Activated CD4-positive, alpha-beta T cell treated with anti-CD3 and anti-CD28 coated beads, Interleukin-10, Interleukin-2, amounts not matched to agents 100 ng/mL and 50 ng/mL, durations not matched to agents 16 hours and 8 hours (primary cell): ENCODE measurements at places on chromosomes 6 and 20.

DNA sequence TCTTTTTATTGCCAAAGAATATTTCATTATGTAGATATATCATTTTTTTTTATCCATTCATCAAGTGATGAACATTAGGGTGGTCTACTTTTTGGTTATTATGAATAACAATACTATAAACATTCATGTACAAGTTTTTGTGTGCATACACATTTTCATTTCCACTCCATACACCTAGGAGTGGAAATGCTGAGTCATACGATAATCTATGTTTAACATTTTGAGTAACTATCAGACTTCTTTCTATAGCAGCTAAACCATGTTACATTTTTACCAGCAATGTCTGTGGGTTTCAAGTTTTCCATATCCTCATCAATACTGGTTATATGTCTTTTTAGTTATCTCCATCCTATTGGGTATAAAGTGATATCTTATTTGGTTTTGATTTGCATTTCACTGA, 65.7 kb downstream of the PRSS35 start:
- peak; percentile 11 for DNase-seq

DNA sequence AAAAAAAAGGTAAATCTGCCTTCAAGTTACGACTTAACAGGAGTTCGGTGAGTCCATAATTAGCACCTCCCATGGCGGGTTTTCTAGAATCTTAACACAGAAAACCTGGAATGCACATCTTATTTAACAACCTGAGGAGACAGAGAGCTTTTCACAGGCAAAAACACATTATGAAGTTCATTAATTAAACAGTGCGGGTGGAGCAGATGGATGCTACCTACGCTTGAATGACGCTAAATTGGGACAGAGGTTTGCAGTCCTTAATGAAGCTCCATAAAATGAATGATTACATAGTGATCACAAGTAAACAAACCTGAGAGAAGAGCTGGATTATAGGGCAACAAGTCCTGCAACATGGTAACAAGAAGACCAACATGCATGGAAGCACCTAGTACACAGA, 81.0 kb downstream of the INSM1 start:
- no peak for DNase-seq

GRCh38 chr6:123420512-123420911, 216.2 kb downstream of the TRDN start:
- DNase-seq, result no peak

- DNase-seq, result no peak
Measured at GRCh38 chr6:17725083-17725482, 18.4 kb upstream of the NUP153 start.

- no peak for DNase-seq
Measured at GRCh38 chr6:83151114-83151513, 42.0 kb downstream of the PGM3 start.

GRCh38 chr6:62803094-62803493, 408.2 kb upstream of the FKBP1C start:
- DNase-seq, result no peak

DNA sequence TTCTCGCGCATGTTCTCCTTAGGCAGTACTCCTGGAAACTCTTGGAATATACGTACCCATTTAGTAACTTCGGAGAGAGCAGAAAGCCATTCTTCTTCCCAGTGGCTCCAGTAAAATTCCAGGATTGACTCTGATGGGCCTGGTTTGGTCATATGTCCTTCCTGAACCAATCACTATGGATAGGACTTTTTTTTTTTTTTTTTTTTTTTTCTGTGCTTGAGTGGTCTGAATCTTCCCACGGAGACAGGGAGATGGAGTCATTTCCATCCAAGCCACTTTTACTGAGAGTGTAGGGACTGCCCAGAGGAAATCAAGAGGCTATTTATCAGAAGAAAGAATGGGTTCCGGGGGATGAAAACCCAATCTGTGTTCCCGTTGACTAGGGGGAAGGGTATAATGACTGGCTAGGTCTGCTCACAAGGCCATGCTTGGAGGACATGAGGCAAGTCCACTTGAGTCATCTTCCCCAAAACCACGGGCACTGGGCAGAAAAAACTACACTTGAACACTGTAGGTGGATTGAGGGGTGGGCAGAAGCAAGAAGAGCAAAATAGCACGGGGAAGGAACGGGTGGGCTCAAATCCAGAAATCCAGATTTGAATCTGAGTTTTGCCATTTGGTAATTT, 35.4 kb upstream of the MRPS18A start:
- no peak for DNase-seq

DNA sequence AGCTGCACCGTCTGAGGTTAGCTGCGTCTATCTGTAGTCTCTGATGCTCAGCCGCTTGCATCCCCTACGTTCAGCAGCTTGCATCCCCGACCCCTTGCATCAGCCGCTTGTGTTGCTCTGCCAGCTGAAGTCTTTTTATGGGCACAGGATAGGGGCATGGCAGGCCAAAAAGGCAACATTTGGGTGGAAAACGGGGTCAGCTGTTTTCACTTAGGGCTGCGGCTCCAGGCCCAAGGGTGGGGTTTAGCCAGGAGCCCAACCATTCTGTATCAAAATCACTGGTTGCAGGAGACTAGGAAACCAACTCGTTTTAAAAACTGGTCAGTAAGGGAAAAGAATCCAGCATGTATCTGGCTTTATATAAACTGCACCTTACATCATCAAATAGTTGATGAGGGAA, 49.9 kb downstream of the FAM50B start:
- no peak for DNase-seq

DNA sequence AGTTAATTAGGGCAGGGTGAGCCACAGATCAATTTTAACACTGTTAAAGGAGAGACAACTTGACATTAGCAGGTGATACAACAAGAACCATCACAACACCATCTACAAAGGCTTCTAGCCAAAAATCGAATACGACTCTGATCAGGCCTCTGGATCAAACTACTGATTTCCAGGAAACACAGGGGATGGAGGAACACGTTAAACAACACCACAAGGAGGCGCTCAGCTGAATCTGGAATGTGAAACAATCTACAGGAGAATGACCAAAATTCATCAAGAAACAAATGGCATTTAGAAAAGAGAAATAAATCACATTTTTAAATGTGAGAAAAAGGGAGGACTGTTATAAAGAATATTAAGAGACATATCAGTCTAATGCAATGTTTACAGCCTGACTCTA, 13.5 kb upstream of the MAFB start:
- DNase-seq, result no peak

GRCh38 chr20:46820682-46821081, 74.0 kb upstream of the EYA2 start:
- DNase-seq, result no peak

DNA sequence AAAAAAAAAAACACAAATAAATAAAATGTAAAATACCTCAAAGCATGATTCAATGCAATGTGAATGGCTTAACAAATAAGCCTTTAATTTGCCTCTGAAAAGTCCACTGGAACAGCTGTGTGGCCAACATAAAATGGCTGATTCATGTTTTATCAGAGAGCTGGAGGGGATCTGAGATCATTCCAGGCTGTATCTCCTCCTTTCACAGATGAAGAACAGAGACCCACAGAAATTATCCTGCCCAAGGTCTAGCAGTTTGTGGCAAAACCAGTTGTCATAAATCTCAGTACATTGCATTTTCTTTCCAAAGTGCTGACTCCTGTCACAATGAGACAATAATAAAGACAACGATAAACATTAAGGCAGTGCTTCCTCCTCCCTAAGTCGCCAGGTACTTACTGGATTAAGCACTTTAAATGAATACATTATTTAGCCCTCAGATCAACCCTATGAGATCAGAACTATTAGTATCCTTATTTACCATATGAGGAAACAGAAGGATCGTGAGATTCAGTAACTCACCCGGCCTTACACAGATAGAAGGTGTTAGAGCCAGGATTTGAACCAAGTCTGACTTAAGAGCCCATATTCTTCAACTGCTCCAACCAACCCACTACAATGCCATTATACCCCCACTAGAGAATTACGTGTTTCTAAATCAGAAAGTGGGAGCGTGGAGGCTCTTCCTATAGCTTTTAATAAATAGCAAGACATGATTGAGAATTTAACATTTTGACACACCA, 118.3 kb downstream of the KIF13A start:
- DNase-seq, result no peak

- DNase-seq, result no peak
Measured at GRCh38 chr6:148173548-148173947, 169.1 kb upstream of the SASH1 start.

- DNase-seq, result peak; percentile 77
Measured at GRCh38 chr6:142855893-142856623, 88.9 kb downstream of the HIVEP2 start.

DNA sequence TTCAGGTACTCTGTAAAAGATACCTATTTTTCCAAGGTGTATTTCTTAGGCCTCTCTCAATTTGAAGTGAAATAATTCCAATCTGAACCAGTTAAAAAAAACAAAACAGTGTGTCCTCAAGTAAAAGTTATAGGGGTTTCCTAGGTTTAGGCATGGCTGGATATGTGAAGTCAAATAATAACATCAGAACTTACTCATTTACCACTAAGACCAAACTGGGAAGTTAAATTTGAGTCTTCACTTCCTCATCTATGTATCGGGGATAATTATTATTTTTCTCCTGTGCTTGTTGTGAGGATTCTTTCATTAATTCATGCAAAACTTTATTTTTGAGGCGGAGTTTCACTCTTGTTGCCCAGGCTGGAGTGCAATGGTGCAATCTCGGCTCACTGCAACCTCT, 86.2 kb upstream of the PTPRK start:
- DNase-seq, result no peak

GRCh38 chr6:64330694-64331307, 695.2 kb downstream of the PHF3 start:
- DNase-seq, result peak; percentile 38

- DNase-seq, result no peak
Measured at GRCh38 chr20:53517146-53517545, 76.5 kb downstream of the ZNF217 start.

DNA sequence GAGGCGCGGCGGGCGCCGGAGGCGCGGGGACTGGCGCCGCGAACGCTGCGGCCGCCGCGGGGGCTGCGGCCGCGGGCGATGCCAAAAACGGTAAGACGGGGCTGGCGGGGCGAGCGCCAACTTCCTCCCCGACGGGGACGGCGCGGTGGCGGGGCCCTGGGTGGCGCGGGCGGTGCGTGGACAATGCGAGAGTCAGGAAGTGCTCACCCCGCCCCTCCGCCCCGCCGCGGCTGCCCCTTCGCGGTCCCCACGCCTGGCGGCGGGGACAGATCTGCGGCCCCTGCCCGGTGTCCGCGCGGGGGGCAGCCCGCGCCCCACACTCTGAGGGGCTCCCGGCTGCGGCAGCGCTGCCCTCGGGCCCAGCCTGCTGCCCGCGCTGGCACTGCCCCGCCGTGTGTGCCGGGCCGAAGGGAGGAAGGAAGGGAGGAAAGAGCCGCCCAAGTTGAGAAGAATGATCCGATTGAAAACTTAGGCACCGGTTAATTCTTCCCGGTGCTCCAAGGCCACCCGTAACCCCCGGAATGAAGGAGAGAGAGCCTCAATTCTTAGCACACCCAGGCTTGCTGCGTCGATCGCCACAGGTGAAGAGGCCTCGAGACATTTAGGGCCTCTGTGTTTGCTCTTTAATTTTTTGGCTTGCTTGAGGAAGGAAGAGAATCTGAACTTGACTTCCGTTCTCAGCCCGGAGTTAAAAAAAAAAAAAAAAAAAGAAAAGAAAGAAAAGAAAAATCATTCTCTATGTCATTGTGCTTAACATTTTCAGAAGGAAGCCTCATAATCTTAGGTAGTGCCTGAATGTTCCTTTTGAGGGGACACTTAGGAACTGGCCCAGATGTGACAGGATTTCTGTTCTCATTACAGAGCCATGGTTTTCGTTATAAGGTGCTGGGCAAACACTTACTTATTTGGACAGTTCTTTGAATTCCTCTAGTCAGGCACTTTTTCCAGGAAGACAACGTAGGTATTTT, 982 bp downstream of the HECA start:
- DNase-seq, result no peak

GRCh38 chr6:142706210-142706609, 238.8 kb downstream of the HIVEP2 start:
- DNase-seq, result no peak

DNA sequence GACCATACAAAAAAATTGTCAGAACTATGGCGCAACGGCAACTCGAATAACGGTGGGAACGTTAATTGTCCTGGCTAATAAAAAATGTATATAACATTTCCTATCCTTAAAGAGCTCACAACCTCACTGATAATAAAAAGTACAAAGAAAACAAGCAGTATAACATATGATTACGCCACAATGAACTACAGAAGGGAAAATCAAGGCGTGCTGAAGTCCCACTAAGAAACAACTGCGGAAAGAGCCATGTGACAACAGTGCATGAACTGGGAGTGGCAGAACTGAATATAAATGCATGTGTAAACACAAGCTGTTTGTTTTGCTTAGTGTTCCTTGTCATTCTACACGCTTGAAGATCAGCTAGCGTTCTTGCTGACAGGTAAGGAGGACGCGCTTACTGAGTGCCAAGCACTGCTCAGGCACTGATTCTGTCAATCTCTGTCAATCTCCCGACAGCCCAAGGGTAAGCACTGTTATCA, 466 bp upstream of the PSMB1 start:
- no peak for DNase-seq

- no peak for DNase-seq
Measured at GRCh38 chr6:38498085-38498484, 141.6 kb downstream of the BTBD9 start.

GRCh38 chr6:93323630-93324029, 95.7 kb downstream of the EPHA7 start:
- DNase-seq, result no peak

- peak; percentile 78 for DNase-seq
Measured at GRCh38 chr6:157563611-157564284, 182.8 kb downstream of the ZDHHC14 start.

DNA sequence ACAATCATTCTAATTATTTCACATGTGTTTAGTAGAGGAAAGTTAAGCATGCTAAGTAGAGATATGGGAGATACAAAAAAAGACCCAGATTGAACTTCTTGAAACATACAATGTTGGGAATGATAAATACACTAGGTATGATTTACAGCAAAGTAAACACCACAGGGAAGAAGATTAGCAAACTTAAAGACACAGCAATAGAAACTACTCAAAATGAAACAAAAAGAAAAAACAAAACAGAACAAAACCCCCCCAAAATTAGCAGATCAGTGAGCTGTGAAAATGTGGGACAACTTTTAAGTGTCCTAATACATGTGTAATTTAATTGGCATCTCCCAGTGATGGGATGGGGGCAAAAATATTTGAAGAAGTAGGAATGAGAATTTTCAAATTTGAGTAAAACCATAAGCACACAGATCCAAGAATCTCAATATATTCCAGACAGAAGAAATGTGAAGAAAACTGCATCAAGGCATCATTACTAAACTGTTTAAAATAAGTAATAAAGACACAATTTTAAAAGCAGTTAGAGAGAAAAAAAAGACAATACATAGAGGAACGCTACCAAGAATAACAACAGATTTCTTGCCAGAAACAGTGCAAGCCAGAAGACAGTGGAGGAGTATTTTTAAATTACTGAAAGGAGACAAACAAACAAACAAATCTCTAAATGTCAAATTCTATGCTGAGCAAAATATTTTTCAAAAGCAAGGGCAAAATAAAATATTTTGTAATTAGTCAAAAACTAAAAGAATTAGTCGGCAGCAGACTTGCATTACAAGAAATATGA, 473.7 kb downstream of the QKI start:
- DNase-seq, result no peak

DNA sequence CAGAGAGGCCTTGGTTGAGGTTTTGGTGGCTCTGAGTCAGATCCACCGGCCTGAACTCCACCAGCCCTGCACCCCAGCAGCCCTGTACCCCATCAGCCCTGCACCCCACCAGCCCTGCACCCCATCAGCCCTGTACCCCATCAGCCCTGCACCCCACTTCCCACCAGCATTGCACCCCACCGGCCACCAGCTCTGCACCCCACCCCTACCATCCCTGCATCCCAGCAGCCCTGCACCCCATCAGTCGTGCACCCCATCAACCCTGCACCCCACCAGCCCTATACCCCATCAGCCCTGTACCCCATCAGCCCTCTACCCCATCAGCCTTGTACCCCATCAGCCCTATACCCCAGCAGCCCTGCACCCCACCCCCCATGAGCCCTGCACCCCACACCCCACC, 14.3 kb upstream of the CHRNA4 start:
- no peak for DNase-seq
